ENCODE measurements at places on chromosomes 16 and 17. TPM values are rescaled to one million over a fixed set of nuclear protein-coding genes. Genes with fewer than 3 reads are reported as not detected.

GRCh38 chr17:57370037-57370581 lies 113.8 kb downstream of the MSI2 start:
- peak; percentile 88 for DNase-seq

DNA sequence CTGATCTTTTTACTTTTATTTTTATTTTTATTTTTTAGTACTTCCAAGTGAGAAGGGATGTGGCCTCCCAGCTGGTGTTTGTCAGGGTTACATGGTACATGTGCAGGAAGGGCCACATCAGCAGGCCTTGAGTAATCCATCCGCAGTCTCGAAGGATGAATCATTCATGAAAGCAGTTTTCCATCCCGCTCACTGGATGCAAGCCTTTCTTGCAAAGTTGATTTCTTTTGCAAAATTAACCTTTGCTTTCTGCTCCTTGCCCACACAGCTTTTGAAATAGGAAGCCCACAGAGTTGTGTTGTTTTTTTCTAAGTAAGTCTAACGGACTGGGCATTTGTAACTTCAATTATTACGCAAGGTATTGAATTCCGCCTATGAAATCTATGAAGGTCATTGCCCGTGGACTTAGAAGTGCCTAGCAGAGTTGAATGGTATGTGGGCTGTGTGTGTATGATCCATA lies 157.4 kb downstream of the PRKCA start:
- peak; percentile 99 for DNase-seq

- peak; percentile 89 for DNase-seq
These were observed 468.1 kb downstream of the SOX9 start for GRCh38 chr17:72588961-72589360.

- peak; percentile 31 for DNase-seq
These were observed 40.7 kb upstream of the ANKFY1 start for GRCh38 chr17:4304417-4305027.

DNA sequence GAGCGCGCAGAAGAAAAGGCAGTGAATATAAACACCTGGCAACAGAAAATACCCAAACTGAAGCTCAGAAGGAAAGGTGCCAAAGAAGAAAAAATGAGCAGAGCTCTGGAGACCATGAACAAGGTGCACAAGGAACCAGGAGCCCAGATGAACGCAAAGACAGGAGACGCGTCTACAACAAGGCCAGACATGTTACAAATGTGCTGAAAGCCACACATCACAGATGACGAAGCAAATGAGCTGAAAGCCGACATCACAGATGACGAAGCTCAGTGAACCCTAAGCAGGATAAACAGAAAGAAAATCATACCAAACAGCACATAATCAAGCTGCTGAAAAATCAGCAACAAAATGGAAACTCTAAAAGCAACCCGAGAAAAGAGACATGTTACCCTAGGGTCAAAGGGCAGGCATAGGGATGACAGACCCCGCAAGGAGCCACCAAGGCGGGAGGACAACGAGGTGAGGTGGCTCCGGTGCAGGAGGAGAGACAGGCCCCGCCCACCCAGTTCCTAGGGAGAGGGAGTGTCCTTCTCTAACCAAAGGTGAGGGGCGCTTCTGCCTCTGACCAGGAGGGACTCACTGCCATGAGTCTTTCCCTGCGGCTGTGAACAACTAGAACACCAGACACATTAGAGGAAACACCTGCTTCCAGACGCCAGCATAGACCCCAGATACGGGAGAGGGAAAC lies 39.1 kb downstream of the CCDC57 start:
- DNase-seq: no peak

DNA sequence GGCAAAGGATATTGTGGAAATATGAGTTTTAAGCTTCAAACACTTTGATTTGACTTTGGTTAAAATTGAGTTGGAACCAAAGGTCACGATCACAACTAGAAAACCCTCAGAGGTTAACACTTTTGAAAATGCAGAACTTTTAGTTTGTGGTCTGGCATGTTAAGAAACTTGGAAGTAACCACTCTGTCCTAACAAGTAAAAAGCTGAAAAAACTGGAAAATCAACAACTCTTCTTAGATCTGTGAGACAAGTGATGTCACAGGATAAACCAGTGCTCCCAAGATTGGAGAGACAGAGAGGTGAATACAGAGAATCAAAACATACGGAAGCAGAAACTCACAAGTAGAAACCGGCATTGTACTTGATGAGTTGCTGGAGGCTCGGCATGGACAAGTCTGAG lies 17.4 kb downstream of the MFSD6L start:
- no peak for DNase-seq

DNA sequence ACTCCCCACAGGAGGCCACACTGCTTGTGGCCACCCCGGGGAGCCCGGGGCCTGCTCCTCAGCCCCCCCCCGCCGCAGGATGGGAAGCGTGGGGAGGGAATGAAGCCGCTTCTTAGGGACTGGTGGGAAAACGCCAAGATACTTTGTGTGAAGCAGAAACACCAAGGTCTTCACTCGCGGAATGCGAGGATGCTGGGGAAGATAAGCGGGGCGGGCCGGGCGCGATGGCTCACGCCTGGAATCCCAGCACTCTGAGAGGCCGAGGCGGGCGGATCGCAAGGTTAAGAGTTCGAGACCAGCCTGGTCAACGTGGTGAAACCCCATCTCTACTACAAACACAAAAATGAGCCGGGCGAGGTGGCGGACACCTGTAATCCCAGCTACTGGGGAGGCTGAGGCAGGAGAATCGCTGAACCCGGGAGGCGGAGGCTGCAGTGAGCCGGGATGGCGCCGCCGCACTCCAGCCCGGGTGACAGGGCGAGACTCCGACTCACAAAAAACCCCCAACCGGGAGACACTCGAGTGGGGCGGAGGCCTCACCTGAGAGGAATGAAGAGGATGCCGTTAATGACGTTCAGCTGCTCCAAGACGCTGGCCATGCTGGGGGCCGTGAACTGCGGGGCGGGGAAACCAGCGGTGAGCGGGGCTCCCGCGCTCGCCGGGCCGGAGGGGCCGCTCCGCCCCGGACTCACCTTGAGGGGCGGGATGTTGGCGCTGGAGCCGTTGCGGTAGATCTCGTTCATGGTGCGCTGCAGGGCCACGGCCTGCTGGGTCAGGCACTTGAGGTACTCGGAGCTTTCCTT lies 20.3 kb downstream of the CLUH start:
- no peak for DNase-seq

- DNase-seq: no peak
These were observed 2.0 kb downstream of the RARA start for GRCh38 chr17:40310882-40311391.

DNA sequence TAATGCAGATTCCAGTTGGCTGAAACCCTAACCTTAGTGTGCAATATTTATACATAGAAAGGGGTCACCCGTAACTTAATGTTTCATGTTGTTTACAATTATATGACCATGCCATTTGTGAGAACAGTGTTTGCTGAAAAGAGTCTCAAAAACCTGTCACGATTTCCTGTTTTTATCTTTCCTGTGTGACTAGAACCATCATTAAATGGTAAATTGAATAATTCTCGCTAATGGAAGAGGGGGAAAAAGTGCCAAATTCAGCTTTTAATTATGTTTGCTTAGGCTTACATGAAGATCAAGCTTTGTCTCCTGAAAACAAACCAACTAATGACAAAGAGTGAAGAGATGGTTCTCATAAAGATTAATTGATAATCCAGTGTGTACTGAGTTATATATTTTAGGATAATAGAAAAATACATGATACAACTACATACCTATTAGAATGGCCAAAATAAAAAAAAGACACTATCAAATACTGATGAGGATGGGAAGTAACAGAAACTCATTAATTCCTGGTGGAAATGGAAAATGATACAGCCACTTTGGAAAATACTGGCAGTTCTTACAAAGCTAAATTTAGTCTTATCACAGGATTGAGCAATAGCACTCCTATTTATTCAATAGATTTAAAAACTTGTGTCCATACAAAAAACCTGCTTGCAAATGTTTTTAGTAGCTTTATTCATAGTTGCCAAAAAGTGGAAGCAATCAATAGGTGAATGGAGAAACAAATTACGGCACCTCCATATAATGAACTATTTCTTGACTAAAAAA lies 141.7 kb downstream of the CDK5R1 start:
- no peak for DNase-seq

DNA sequence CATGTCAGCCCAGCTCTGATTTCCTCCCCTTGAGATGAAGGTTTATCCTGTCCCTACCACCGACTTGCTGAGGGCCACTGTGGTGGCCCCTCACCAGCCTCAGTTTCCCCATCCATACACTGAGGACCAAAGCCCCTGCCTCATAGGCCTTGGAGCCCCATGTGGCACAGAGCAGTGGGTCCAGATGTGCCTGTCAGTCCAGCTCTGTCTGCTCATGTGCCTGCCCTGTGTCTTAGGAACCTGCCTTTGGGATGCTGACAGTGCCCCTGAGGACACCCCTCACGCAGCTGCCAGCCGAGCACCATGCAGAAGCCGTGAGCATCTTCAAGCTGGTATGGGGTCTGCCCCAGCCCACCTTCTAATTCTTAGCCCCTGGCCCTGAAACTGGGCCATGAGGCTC lies 35.7 kb downstream of the MYO15A start:
- DNase-seq: no peak

Gene KRT40
- not detected for total RNA-seq

Gene GRN
- total RNA-seq: 39.2 TPM

Gene ATP1B2
- not detected for total RNA-seq

Gene REXO5
- 7.0 TPM for total RNA-seq

Gene PHLPP2
- total RNA-seq: 10.2 TPM

Measured in IMR-90 (cell line).